CD4-positive, alpha-beta T cell treated with Interleukin-10 for 1 hour (primary cell): ENCODE measurements at places on chromosomes 2 and 18.

GRCh38 chr2:23456396-23456795, 71.4 kb downstream of the KLHL29 start:
- no peak for DNase-seq

- no peak for DNase-seq
These were observed 75.3 kb downstream of the ARHGEF4 start for GRCh38 chr2:130911996-130912395.

DNA sequence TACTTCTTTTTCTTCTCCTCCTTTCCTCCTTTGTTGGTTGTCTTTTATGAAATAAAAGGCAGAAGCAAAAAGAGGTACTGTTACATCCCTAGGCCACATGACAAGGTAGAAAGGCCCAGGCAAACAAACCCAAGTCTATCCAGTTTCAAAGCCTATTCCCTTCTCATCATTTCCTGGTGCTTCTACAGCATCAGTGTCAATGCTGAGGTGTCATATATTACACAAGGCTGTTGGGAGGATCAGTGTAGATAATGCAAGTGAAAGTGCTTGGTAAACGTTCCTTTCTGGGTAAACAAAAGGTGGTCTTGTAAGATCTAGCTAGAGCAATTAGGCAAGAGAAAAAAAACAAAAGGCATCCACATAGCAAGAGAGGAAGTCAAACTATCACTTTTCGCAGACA, 64.9 kb downstream of the EVA1A start:
- DNase-seq: no peak

GRCh38 chr2:58063641-58064040, 17.0 kb downstream of the VRK2 start:
- DNase-seq: no peak

DNA sequence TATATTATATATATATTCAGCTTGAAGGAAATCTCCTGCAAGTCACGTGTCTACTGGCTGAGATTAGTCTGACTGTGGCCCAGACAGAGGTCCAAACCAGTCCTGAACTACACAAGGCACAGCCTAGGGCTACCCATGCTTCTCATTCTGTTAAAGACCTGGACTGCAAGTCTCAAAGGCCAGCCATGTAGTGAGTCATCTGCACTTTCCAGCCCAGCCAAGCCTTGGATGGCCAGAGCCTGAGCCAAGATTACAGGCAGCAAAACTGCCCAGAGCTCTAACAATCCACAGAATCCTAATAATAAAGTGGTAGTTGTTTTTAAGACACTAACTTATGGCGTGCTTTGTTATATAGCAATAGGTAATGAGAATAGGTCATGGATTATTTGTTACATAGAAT, 259.6 kb downstream of the SS18 start:
- DNase-seq: no peak

DNA sequence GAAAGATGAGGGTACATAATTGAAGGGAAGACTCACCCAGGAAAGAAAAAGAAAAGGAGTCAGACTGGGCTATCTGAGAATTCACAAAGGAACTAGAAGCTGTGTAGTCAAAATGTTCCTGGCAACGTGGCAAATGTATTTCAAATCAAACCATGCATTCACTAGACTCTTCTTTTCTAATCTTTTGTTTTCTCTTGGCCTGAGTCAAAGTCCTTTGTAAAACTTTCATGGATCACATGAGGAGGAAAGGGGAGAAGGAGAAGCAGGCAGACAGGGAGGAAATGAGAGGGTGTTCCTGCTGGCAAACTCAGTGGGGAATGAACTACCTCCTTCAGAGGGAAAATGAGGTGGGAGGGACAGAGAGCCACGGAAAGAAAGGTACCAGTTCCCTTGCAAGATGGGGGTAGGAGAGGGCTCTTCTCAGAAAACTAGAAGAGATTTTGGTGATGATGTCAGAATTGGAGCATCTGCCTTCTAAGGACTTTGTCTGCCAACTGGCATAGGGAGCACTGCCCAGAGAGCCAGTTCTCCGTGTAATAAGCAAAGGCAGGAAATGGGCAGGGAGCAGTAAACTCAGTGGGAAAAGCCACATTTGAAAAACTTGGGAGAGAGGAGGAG, 51.4 kb downstream of the SLC8A1 start:
- DNase-seq: no peak

GRCh38 chr18:26544451-26544850, 3.9 kb downstream of the KCTD1 start:
- no peak for DNase-seq

- no peak for DNase-seq
These were observed 37.0 kb upstream of the CASP8 start for GRCh38 chr2:201223089-201224073.

DNA sequence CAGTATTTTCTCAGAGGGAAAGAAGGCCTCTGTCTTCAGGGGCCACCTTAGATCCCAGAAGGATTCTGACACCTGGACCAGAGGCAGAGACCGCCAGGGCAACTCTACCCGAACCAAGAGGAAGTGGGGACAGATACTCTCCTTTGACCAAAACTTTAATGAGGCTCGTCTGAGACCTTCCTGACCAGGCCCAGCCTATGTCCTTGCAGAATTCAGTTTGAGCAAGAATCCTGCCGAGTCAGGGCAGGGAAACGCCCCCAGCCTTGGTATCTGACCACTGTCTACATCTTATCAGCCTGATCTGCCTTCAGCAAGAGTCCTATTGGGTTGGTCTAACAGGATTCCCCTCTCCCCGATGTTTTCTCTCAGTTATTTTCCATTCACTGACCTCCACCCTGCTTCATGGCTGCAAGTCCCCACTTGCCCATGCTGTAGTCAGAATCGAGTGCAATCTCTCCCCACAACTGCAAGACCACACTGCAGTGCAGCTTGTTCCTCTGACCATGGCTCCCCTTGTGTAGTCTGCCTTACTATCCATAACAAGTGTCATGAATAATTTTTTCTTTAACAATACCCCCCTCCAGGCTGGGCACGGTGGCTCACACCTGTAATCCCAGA, 95.0 kb downstream of the MSH2 start:
- DNase-seq: no peak

- DNase-seq: peak; percentile 4
These were observed 18.6 kb upstream of the SKA1 start for GRCh38 chr18:50356036-50356945.

DNA sequence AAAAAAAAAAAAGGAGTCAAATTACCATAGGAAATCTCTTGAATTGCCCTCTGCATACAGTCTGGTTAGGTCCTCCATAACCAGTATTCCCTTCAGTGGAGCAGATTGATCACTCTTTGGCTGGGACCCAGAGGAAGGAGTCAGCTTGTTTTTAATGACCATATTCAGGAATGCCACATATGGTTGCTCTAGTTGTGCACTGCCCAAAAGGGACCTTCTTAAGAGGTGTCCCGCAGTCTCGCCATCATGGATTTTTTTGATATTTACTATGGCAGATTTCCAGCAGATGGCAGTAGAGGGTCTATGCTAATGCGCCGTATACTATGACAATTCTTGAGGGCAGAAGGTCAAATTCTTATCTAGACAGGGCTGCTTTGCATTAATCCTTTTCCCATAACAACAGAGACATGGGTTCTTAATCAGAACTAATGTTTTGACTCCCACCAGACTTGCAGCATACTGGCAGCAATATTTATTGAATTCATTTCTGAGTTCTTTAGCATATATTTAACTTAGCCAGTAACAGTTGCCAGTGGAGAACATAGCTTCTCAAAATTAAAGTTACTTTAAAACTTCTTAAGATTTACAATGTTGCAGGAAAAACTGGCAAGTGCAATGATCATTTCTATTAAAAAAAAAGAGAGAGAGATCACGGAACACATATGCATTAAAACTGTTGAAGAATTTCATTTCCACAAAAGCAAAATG, 31.8 kb upstream of the INPP4A start:
- DNase-seq: peak; percentile 84

DNA sequence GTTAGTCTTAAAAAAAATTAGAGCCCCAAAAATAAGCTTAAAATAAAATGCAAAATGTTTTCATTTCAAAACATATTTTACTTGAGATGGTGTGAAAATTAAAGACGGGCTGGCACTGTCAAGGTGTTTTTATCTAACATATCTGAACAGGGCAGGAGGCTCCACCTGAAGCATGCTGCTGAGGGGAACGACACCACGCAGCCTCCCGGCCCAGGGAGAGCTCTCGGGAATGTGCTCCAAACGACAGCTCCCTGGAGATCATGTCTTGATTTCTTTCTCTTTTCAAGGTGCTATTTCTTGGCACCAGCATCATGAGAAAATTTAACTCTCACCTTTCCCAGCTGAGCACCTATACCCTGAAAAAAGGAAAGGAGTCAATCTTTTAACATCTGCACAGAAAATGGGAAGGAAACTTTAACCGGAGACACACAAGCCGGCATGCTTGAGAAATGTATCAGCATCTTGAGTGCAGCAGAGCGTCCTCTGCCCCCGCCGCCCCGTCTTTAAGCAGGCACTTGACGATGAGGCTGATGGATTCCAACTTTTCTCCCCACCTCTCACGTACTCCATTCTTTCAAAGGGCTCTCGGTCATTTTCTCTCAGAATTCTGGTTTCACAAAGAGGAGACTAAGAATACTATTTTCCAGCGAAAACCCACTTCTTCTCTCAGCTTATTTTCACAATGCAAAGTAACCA, 56.6 kb downstream of the EIPR1 start:
- no peak for DNase-seq

DNA sequence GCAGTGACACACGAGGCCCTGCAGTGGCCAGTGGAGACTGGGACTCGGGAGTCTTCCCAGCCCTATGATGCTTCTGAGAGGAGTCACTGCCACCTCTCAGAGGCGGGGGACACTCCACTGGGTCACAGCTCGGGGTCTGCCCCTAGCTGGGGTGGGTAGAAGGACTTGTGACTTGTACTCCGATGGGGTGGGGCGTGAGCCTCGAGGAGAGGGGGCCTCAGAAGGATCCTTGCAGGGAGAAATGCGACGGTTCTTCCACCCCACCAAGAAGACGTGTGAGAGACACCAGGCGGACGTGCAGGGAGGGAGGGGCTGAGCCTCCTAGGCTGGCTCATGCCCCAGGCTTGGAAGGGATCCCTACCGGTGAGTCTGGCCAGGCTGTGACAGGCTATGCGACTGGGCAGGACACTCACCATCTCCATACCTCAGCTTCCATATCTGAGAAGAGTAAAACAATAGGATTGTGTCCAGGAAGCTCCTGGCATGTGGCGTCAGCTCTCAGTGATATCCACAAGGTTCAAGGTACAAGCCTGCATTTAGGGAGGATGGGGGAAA, 11.1 kb upstream of the OTOS start:
- no peak for DNase-seq

DNA sequence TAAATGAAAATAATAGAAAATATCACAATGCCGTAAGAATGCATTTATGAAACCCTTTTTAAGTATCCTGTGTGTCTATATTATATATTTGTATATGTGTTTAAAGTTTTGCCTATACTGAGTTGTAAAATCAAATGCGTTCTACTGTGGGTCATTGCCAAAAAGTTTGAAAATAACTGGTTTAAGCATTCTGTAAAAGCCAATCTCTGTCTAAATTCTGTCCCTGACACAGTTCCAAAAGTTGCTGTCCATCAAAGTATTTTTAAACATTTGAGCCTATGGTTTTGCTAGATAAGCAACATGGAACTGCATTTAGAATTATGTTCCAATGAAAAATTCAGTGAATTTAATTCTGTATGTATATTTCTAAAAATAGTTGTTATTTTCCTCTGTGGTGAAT, 1360.4 kb upstream of the CRIM1 start:
- DNase-seq: no peak

DNA sequence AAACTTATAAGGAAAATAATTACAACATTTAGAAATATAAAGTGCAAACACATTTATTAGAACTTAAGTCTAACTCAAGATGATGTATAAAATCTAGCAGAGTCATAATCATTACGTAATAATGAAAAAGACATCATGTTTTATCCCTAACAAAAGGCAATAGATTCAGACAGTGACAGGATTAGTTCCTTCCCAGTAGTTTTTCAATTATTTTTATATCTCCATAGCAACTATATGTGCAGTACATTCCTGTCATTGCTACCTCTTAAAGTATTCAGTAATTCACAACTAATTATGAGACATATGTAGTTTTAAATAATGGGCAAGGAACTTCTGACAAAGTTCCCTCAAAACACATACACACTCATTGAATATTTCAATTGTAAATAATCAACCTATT, 687.9 kb downstream of the CCDC85A start:
- no peak for DNase-seq

GRCh38 chr2:112032224-112032586, 22.9 kb upstream of the TMEM87B start:
- no peak for DNase-seq

- no peak for DNase-seq
These were observed 40.6 kb downstream of the NCK2 start for GRCh38 chr2:105785095-105785847.

- no peak for DNase-seq
These were observed 5.4 kb downstream of the PID1 start for GRCh38 chr2:229265727-229266126.

DNA sequence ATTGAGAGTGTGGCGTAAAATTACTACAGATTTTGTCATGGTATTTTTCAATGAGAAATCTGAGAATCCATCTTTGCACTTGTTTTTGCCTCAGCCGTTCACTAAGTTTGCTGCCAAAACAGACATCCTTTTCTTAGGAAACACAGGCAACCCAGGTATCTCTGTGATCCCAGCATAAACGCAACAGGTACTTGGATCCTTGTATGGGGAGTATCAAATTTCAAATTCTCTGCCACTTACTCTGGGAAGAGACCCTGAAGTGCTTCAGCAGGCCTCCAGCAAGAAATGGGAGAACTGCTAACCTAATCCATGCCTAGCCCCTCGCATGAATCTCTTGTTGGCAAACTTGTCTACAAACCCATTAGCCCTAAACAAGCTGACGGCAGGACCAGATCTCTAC, 83.1 kb downstream of the BCL11A start:
- no peak for DNase-seq

GRCh38 chr2:179602452-179602851, 259.0 kb downstream of the ZNF385B start:
- DNase-seq: no peak

GRCh38 chr2:241865957-241866789, 3.4 kb upstream of the RTP5 start:
- peak; percentile 42 for DNase-seq

- DNase-seq: no peak
These were observed 264.1 kb upstream of the MEIS1 start for GRCh38 chr2:66170744-66171330.

DNA sequence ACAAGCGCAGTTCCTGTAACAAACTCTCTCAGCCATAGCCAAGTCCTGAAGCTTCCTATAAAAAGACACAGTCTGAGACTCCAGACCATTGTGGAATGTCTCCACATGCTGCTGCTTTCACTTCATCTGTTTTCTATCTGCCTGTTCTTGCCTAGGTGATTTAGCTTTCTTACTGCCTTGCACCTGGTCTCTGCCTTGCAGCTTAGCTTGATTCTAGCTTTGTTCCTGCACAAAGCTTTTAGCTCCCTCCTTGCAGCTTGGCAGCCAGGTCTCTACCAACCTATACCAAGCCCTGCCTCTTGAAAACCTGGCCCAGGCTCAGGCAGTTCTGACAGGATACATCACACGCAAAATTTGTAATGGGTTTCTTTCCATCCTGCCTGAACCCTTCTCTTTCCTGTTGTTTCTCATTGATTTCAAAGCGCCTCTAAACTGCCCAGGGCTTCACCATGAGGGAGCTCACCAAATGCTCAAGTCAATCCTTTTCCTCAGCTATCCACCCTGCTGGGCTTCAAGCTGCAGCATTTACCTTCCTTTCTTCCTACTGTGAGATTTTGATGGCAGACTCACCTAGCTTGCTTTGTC, 941.3 kb upstream of the NXPH2 start:
- no peak for DNase-seq
